CD4-positive, alpha-beta T cell treated with Interleukin-17A for 1 hour (primary cell): ENCODE measurements at places on chromosomes 2 and 18.

DNA sequence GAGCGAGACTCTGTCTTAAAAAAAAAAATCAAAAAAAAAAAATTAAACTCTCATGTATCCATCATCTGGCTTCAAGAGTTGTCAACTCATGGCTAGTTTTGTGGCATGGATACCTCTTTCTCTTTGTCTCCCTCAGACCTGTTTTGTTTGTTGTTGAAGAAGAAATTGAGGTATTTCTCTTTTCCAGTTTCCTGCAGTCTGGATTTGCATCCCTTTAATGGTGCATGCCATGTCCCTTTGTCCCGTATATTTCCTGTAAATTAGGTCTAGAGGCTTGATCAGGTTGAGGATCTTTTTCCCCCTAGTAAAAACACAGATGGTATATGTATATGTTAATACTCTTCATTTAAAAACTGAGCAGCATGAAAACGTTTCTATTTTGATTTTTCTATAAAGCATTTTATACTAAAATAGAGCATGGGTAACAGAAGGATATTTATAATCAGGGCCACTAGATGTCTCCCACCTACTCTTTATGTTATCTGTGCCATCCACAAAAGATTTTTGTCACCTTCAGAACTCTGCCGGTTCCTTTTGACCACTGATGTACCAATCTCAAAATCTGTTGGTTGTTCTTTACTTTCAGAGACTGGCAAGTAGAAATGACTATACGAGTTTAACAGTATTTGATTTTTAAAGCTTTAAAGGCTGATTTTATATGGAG lies 80.1 kb downstream of the GALNT1 start:
- no peak for DNase-seq

DNA sequence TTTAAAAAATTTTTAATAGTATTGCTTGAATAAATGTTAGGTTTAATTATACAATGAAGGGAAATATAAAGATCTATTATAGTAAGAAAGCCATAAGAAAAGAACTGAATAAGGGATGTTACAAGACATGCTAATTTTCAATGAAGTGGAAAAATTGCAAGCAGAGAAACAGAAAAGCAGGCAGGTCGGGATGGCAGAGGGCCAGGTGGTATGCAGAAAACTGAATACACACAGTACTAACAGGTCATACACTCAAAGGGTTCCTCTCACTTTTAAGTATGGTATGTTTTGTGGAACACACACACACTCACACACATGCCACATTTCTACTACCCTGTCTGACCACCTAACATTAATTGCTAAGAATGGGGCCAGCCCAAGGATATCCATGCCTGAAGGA lies 76.7 kb upstream of the DTNA start:
- DNase-seq: no peak

DNA sequence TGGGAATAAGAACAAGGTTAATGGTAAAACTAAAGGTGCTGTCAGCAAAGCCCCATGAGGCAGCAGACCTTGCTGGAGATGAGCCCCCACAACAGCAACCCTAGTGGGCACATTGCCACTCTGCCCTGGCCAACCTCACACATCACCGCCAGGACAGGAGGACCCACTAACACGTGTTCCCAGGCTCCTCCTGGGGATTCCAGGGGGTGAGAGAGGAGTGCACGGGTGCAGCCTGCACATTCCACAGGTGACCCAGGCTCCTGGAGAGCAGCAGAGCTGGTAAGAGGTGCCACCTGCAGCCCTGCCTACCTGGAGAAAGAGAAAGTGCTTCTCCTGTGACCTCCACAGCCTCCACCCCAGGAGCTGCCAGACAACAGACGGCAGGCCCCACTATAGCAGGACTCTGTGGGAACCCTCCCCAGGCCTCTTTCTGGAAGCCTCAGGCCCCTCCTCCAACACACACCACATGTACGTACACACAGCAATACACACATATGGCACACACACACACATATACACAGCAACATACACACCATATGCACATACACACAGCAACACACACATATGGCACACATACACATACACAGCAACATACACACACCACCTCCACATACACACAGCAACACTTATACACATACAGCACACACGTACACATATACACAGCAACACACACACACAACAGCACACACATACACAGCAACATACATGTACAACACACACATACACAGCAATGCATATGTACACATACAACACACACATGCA lies 187.1 kb downstream of the GLI2 start:
- DNase-seq: no peak

GRCh38 chr18:78975699-78976335 lies 3.8 kb upstream of the SALL3 start:
- no peak for DNase-seq

DNA sequence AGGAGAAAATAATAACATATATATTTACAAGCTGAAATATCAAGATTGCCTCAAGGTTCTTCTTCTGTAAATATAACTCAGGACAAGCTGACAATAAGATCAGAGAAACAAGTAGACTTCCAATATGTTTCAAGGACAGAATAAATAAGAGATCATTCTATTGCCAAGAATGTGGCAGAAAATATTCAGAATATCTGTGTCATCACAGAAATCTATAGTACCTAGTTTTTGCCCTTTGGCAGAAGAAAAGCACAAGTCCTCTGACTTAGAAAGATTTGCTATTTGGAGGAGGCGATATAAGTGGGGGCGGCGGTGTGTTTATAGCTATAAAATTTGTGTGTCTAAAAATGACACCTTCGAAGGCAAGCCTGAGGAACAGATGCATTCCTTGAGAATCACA lies 34.3 kb downstream of the ARHGAP15 start:
- no peak for DNase-seq

GRCh38 chr18:28512357-28512756 lies 335.4 kb upstream of the CDH2 start:
- no peak for DNase-seq

GRCh38 chr18:13797157-13797611 lies 26.8 kb upstream of the MC5R start:
- DNase-seq: no peak

- no peak for DNase-seq
Observed at GRCh38 chr2:14560716-14561115, 71.8 kb upstream of the LRATD1 start.

DNA sequence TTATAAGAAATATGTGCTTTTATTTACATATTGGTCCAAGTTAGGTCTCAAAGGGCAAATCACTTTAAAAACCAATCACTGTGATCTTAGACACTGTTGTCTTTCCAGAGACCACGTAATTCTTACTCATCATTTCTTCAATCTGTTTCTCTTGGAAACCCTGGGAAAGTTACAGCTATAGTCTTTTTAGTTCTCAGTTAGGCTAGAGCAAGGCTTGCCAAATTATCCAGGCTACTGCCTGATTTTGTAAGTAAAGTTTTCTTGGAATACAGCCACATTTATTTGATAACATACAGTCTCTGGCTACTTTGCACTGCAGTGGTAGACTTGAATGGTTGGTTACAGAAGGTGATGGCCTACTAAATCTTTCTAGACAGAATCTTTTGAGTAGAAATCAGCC lies 106.0 kb downstream of the KIAA1328 start:
- DNase-seq: no peak

- no peak for DNase-seq
Observed at GRCh38 chr2:8121826-8122513, 559.9 kb upstream of the ID2 start.

DNA sequence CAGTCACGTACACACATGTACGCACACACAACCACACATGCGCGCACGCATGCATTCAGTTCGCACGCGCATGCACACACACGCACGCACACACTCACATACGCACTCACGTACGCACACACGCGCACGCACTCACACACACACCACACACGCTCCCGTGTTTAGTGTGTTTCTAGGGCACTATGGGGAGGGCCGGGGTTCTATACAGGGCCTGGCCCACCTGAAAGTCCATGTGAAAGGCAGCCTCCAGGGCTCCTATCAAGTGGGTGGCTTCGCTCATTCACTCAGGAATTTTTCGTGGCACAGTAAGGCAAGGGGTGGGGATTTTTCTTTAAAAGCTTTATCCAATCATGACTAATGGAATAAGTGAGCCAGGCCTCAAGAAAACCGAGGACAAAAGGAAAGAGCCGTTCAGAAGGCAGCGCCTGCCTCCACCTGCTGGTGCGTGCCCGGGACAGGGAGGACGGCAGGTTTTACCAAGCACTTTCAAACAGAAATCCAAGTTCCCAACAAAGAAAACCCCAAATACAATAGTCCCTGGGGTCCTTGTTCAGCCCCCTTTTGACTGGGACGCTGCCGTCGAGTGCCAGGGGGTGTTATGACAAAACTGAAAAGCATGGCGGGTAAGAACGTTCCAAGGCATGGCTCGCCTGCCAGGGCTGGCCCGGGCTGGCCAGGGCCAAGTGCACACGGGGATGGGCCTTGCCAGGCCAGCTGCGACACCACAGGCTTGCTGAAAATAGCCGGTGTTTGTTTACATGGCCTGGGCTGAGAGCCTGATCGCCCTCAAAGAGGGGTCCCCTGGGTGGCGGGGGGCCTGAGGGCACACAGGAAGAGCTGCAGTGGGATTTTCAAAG lies 110.0 kb downstream of the HDAC4 start:
- DNase-seq: no peak

DNA sequence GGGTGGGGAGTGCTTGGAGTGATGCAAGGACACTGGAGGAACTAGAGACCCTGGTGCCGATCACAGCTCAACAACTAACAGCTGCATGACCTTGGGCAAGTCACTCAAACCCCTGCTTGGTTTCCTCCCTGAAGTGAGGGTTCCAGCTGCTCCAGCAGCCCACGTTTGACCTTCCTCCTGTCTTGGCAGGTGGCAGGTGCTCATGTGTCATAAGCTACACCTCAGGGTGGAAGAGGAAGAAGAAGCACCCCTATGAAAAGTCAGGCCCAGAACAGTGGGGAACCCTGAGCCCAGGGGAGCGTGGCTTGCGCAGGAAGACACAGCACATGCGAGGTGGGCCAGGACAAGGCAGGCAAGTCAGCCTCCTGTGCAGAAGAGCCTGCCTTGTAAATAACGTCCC lies 42.4 kb downstream of the MRPL35 start:
- DNase-seq: no peak

GRCh38 chr18:62974928-62975675 lies 259.8 kb downstream of the PHLPP1 start:
- no peak for DNase-seq

DNA sequence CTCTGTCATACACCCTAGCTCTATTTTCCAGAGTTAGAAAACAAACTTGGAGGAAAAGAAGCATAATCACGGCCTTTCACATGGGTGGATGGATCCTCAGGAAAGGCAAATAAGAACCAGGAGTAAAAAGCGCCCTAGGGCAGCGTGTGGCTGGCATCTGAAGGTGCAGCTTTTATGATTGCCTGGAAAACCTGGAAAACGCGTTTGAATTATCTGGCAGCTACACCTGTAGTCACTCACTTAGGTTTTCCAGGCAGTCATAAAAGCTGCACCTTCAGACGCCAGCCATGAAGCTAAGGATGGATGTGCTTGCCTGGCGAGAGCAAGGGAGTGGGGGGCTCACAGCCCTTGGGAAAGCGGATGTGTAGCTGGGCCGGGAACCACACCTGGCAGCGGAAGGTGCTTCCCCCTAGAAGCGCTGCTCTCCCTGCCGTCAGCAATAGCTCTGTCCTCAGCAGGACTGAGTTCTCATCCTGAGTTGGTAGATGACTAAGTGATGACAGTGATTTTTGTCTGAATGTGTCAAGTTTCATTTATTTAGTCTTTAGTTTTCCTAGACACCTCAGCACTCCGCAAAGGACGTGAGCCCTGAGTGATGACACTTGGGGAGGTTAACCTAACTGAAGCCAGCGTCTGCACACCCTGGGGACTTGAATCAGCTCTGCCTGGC lies 82.0 kb downstream of the DCDC2C start:
- DNase-seq: no peak

GRCh38 chr2:100446696-100447095 lies 23.6 kb upstream of the NMS start:
- no peak for DNase-seq

- no peak for DNase-seq
Observed at GRCh38 chr2:200782251-200782650, 29.5 kb upstream of the BZW1 start.
